ENCODE measurements at places on chromosomes 1 and 21. TPM values are rescaled to one million over a fixed set of nuclear protein-coding genes. Genes with fewer than 3 reads are reported as not detected.

DNA sequence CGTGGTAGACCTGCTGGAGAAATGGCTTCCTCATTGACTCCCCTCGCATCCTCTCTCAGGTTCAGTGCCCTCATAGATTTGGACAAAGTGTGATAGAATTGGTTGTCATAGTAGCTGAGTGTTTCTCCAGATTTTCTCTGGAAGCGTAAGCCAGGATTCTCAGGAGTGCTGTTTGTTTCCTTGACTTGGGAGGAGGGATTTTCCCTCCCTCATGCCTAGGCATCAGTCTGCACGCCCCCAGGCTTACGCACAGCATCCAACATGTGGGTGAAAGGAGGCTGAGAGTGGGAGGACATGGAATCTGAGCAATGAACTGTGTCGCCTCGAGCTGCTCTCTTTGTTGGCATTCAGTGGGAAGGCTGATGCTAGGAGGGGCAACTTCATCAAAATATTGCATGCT lies 503.5 kb downstream of the LTN1 start:
- DNase-seq: no peak

KCNJ6 gene
- total RNA-seq: not detected

DNA sequence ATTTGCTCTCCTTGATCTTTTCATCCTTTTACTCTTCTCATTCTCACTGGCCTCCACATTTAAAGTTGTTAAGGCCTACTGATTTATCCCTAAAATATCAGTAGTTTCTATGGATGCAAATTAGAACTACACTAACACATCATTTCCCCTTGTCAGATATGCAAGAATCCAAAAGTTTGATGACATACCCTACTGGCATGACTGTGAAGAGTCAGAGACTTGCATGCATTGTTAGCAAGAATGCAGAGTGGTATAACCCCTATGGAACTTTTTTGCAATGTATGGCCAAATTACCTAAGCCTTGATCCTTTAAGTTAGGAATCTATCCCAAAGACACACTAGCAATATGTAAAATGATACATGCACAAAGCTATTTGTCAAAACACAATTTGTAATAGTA lies 23.6 kb upstream of the HIVEP3 start:
- DNase-seq: no peak

DNA sequence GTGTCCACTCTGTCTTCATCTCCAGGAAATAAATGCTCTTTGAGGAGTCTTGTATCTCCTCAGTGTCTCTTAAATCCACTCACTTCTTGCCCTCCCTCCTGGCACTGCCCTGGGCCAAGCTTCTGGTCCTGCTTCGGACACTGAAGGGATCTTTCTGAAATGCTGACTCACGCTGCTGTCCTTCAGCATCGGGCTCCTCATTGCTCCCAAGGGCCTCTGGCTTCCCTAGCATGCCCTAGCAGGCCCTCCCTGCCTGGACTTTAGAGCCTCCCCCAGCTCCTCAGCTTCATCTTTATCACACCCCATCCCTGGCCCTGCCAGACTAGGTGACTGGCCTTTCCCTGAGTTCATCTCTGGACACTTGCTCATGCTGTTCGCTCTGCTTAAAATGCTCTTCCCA lies 96.6 kb downstream of the FOXD2 start:
- DNase-seq: no peak

F5 gene
- 80.6 TPM for total RNA-seq

- DNase-seq: peak; percentile 18
Observed at GRCh38 chr1:84298684-84299535, 2.6 kb upstream of the SAMD13 start.

GRCh38 chr1:6503884-6504602 lies 12.6 kb upstream of the PLEKHG5 start:
- no peak for DNase-seq

GRCh38 chr1:42324398-42325013 lies 10.5 kb downstream of the FOXJ3 start:
- DNase-seq: no peak

LCE6A gene
- total RNA-seq: not detected

LIPI gene
- total RNA-seq: not detected

CLCN6 gene
- total RNA-seq: 13.5 TPM

GRCh38 chr1:37720231-37721130 lies 28.2 kb downstream of the CDCA8 start:
- no peak for DNase-seq

NLRP3 gene
- 2.0 TPM for total RNA-seq

COL11A1 gene
- not detected for total RNA-seq

GRCh38 chr1:233410906-233411305 lies 83.4 kb downstream of the MAP3K21 start:
- DNase-seq: no peak

- DNase-seq: no peak
Observed at GRCh38 chr1:69103705-69104385, 463.9 kb upstream of the LRRC7 start.

DNA sequence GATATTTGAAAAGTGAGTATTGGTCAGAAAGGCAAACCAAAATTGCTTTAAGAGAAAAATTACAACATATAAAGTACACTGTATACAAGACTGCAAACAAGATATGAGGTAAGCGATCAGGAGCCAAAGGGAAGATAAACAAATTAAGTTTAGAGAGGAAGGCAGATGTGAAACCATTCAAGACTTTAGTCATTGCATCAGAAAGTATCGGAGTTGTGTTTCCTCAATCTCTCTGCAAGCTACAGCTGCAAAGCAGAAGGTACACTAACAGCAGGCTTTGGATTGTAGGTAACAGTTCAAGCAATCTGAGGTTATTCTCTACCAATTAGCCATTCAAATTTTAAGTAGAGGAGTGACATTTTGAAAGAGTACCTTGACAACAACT lies 21.3 kb upstream of the TLCD4 start:
- DNase-seq: no peak

DIO1 gene
- total RNA-seq: not detected

DNA sequence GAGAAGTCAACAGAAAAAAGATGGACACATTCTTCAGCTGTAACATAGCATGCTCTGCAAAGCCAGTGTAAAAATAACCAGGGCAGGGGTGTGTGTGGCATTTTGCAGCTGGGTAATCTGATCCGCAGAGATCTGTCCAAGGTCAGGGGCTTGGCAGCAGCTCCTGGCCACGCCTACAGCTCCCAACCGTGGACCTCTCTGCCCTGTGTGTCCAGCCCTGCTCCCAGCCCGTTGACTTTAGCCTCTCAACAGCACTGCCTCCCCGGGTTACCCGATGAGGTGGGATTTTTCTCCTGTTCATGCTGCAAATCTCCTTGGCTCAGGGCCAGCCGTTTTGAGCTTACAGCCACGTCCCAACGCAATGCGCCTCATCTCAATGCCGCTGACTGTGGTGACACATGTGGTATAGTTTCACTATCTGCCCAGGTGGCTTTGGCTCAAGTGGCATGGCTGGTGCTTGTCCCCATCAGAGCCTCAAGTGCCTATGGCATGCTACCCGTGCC lies 68.1 kb downstream of the VWA5B1 start:
- DNase-seq: no peak

- no peak for DNase-seq
Observed at GRCh38 chr21:35686156-35686555, 374.2 kb downstream of the SETD4 start.

DNA sequence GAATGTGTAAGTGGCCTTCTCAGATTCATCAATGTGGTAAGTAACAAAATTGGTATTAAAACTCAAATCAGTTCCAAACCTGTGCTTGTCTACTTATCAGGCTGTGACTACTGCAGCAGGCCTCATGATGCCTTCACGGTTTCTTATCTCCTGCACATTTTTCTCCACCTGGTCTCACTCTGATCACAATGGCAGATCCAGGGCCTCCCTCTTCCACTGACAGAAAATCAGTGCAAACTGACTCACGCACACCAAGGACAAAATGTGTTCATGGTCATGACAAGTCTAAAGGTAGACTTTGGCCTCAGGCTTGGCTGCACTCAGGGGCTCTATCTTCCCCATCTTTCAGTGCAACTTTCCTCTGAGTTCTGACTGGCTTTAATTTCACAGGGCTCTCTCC lies 56.7 kb upstream of the ATP1A1 start:
- DNase-seq: no peak

TNFRSF14 gene
- total RNA-seq: 235 TPM

DNA sequence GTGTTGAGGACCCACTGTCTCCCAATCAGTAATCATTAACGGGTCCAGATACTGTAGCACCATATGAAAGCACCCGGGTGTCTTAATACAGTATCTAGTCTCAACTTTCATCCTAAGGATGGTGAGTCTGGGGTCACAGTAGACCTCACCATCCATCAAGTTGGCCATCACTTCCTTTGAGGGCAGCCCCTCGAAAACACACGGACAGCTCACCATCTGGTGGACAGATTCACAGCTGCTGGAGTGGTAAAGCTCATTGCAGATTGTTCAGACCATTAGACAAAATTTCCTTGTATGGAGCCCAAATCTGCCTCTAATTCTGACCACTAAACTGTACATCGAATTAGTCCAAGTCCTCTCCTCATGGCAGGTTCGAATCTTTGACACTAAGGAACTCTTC lies 123.1 kb downstream of the PGBD5 start:
- no peak for DNase-seq

DNA sequence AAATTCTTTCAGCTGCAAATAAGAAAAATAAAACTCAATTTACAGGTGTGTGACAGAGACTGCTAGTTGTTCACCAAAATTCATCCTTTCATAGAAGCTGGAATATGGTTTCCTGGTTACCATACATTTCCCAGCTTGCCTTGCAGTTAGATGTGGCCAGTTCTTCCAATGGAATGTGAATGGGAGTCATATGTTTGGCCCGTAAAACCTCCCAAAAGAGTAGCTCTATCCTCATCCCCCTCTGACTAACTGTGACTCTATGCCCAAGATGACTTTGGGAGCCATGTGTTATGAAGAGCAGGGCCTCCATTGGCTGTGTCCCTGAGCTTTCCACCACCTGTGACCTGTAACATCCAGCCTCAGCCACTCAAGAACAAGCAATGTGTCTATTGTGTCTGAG lies 90.6 kb upstream of the NGF start:
- no peak for DNase-seq

GRCh38 chr1:176656257-176656995 lies 193.5 kb downstream of the PAPPA2 start:
- no peak for DNase-seq

- DNase-seq: no peak
Observed at GRCh38 chr1:77322061-77322900, 40.5 kb downstream of the AK5 start.

- DNase-seq: no peak
Observed at GRCh38 chr1:22238356-22239224, 95.7 kb upstream of the WNT4 start.

KRTAP20-3 gene
- total RNA-seq: not detected
